Stimulated activated CD4-positive, alpha-beta T cell treated with anti-CD3 and anti-CD28 coated beads, Interleukin-2, amount 100 ng/mL, for 24 hours (primary cell): ENCODE measurements at places on chromosomes 6 and 20.

GRCh38 chr20:44215125-44215524 lies 4.6 kb upstream of the OSER1 start:
- DNase-seq: peak; percentile 79

GRCh38 chr20:53162251-53162835 lies 190.2 kb downstream of the TSHZ2 start:
- DNase-seq: no peak

DNA sequence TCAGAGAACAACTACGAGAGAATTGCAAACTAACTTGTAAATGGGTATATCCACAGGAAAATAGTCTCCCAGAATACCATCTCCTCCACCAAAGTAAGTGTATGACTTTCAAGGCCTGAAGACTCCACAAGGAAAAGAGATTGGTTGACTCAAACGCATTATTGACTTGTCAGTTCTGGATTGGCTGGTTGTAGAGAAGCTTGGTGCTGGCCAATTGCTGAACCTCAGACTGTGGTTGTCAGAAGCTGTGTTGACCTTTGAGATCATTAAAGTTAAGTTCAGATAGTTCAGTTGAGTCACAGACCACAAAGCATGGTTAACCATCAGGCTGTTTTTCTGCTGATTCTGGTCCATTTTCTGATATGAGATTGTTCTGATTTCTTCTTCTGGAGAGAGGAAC lies 388.3 kb downstream of the BMP2 start:
- DNase-seq: no peak

DNA sequence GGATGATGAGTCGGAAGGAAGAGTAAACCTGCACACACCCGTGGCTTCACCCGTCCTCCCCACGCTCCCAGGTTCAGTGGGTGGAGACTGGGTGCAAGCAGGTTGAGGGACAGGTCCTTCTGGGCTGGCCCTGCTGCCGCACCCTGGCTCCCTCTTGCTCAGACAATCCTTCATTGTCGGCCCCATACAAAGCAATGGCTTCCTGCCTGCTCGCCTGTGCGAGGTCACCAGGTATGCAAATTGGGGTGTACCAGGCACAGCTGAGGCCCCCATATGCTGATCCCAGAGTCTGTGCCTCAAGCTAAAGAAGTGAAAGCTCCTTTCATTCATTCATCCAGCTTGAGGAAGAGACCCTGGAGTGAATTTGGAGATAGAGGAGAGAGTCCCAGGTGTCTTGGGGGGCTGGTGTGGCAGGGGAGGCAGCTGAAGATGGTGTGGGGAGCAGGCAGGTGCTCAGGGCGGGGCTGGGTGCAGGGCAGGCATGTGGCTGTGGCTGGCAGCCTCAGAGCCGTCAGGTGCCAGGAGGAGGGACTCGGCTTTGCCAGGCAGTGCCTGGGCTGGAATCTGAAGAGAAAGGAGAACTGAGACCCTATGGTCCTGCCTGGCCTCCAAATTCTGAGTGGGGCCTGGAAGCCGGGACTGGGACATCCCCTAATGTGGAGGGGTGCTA lies 4.7 kb downstream of the SLCO4A1 start:
- no peak for DNase-seq

GRCh38 chr20:37273988-37274387 lies 12.4 kb upstream of the GHRH start:
- no peak for DNase-seq

DNA sequence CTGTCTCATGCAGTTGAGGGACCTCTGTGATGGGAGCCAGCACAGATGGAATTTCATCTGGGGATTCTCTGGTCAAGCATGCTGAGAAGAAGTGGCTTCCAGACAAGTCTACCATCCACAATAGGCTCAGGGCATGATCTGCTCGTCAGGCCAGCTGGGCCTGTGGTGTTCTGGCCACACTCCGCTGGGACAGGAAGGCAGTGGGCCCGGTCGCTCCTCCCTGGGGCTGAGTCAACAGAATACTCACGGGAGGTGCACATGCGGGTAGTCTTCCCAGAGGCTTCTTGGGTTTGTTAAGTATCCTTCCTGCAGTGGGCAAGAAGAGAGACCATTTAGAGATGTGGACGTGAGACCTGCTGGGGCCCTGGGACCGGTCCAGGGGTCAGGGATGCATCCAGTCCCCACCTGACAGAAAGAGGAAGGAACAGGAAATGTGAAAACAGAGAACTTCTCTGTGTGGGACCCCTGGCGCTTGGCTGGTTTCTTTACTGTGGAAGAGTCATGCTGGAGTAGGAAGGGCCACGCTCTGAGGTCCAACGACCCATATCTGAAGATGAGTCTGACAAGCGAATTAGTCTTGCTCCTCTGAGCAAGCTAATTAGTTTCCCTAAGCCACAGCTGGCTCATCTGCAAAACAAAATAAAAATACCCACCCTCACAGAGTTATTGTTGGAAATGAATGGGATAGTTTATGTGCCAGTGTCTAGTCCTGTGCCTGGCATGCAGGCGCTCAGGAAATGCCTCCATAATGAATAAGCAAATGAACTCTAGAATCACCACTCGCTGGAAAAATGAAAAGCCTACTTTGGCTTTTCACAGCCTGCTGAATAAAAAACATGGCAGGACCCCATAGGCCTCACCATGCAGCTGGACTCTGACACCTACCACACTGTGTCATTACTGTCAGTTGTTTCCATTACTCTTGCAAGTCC lies 67.3 kb downstream of the TRAM2 start:
- DNase-seq: no peak

GRCh38 chr6:169212436-169212835 lies 41.2 kb downstream of the THBS2 start:
- no peak for DNase-seq

GRCh38 chr6:33926451-33926850 lies 122.6 kb upstream of the MLN start:
- DNase-seq: no peak

DNA sequence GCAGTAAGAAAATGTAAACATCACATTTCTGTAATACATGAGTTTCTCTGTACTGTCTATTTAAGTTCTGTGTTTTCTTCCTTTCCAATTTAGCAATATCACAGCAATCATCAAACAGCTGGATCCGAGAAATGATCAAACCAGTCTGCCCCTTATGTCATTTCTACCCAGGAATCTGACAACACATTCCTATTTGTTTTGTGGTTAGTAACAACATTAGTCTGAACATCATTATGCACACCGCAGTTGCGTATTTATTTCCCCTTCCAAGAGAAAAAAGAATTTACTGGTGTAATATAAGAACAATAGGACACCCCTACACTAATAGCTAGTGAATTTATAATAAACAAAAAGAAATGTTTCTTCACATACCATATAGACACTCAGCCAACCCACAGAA lies 179.5 kb downstream of the BTBD9 start:
- no peak for DNase-seq

- DNase-seq: no peak
These were observed 102.3 kb downstream of the DLL1 start for GRCh38 chr6:170188571-170189001.

DNA sequence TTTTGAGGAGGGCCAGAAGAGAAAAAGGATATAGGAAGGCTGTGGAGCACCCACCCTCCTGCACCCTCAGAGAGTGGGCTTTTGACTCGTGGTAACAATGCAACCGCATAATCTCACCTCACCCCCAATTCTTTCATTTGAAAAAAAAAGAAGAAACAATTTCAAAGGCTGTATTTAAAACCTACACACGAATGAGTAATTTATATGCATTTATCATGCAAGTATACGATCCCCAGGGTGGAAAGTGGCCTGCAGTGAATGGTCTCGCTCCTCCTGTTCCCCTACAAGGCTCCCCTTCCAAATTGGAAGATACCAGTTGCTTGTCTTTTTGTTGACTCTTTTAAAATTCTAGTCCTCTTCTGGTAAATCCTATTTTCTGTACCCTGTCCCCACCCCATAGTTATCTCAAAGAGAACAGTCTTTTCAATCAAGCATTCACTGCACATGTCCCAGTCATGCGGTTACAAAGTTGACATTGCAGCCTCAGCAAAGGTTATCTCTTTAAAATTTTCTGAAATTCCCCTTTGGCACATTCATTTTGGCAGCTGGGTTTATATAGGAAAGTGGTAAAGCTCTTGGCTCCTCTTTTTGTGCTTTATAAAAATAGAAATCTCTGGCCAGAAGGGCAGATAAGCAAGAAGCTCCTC lies 110.6 kb downstream of the ARID1B start:
- no peak for DNase-seq

DNA sequence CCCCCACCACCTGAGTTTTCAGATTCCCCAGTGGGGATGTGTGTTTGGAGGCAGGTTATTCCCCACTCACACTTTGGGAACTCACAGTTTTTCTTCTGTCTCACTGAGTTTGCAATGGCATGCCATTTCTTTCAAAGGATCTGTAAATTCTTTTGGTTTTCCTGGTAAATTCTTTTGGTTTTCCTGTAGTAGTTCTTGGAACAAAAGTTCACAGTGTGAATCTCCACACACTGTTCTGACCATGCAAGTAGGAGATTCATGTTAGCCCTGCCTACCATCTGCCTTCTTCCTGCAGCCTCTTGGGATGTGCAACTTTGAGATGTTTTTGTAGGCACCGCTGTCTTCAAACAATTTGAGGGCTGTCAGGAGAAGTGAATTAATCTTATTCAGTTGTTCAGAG lies 165.6 kb upstream of the OGFRL1 start:
- DNase-seq: no peak

DNA sequence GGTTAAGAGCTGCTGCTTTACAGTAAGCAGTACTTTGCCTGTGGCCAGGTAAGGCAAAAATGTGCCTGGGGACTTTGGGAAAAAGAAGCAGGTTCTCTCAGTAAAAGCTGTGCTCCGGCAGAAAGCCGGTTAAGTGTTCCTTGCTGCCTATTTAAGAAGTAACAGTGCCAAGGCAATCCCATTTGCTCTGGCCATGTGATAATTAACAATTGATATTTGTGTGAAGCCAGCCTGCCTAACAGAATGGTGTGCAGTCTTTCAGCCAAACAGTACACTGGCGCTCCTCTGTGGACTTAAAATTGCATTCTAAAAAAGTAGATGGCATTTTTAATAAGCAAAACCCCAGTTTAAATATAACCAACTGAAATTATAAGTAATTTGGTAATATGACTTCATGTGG lies 430.3 kb downstream of the PLCB1 start:
- DNase-seq: no peak

GRCh38 chr20:35644806-35645205 lies 19.9 kb downstream of the CPNE1 start:
- no peak for DNase-seq

DNA sequence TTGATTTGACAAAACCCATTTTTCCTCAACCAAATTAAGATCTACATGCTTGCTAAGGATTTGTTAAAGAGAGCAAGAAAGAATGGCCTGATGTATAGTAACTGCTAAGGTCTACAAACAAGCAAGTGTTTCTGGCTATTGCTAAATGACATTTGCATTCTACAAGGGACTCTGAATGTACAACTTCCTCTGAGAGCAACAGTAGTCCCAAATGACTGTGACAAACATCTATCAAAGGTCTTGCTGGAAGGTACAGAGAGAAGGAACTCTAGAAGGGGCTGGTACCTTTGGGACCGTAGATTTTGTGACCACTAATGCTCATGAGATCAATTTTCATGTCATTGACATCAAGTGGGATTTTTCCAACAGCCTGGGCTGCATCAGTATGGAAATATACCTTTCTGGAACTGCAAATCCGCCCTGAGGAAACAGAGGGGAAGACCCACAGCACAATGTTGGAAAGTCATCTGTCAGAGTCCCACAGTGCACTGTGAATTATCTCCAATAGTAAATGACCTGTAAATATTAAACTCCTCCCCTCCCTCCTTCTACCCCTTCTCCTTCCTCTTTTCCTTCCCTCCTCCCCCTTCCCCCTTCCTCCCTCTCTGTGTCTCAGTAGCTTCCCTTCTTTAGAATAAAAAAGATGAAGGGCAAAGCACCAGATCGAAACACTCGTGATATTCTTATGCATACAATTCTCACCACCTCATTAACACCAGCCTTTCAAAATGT lies 15.9 kb upstream of the CPNE1 start:
- no peak for DNase-seq

DNA sequence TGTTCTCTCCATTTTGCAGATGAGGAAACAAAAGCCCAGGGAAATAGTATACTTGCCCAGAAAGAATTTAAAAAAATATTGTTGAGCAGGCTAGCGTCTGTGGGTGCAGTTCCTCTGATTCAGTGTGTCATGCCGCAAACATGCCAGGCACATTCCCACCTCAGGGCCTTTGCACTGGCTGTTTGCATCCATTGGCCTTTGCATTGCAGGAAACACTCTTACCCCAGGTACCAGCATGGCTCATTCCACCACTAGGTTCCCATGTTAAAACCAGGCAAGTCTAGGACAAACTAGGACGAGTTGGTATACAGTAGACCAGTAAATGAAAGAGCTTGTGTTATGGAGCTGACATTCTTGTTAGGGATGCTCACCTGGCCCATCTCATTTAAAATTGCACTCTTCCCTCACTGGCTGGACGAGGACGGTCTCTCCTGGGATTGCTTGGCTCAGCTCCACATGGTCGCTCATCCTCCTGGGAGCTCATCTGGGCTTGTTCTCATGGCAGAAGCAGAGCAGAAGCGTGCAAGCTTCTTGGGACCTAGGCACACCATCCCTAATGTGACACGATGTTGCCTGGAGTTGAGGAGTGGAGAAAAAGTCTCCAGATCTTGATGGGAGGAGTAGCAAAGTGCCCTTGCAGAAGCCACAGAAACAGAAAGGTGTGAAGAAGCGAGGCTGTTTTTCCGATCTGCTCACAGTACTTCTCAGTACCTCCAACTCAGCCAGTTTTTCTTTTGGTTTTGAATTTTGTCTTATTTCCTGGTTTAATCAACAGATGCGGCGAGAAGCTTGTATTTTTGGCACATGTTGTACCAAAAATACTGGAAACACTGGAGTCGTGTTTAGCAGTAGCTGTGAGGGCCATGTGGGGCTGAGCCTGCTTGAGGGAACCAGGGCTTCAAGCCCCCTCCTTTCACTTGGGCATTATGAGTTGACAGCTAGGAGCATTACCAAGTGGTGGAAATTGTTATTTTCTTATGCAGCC lies 13.9 kb downstream of the ZNF831 start:
- peak; percentile 43 for DNase-seq

DNA sequence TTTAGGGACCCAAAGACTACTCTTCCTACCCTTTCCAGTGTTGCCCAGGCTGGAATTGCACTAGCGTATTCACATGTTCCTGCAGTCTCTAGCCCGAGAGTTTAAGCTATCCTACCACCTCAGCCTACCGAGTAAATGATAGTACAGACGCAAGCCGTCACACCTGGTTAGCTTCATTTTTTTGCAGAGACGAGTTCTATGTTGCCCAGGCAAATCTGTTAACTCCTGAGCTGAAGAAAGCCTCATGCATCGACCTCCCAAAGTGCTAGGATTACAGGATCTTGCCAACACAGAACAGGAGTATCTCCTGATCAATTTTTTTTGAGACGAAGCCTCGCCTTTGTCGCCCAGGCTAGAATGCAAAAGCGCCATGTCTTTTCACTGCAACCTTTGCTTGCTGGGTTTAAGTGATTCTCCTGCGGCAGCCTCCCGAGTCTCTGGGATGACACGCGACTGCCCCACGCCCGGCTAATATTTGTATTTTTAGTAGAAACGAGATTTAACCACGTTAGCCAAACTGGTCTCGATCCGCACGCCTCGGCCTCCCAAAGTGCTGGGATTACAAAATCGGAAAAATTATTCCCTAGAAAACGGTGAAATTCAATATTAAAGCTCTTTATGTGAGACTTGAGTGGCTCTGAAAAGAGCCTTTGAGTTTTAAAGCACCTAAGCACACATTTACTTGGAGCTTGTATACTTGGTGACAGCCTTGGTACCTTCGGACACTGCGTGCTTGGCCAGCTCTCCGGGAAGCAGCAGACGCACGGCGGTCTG lies 128.5 kb downstream of the HFE start:
- DNase-seq: peak; percentile 43
